ENCODE measurements at places on chromosomes 2 and 18. TPM values are rescaled to one million over a fixed set of nuclear protein-coding genes. Genes with fewer than 3 reads are reported as not detected.

The SGPP2 gene
- 3.5 TPM for total RNA-seq

The IL37 gene
- total RNA-seq, result not detected

The ZSWIM2 gene
- 0.21 TPM for total RNA-seq

The ANKRD53 gene
- 1.8 TPM for total RNA-seq

The IL36RN gene
- 0.26 TPM for total RNA-seq

The TMEM163 gene
- total RNA-seq, result 1.6 TPM

All from urinary bladder (tissue), 4 donors.